ENCODE measurements at places on chromosomes 4 and X. TPM values are rescaled to one million over a fixed set of nuclear protein-coding genes. Genes with fewer than 3 reads are reported as not detected.

Gene G3BP2
- 339 TPM for total RNA-seq

Gene FGF13
- total RNA-seq, result not detected

Gene AMOT
- 2.7 TPM for total RNA-seq

Gene NAT8L
- total RNA-seq, result not detected

Gene PRDM5
- total RNA-seq, result 0.15 TPM

Gene RELL1
- 30.1 TPM for total RNA-seq

Gene CACNA1F
- 0.47 TPM for total RNA-seq

Gene CXCL5
- total RNA-seq, result 18.5 TPM

Data from T-helper 17 cell (primary cell).